H1 (cell line): ENCODE measurements at places on chromosomes 2 and 18. TPM values are rescaled to one million over a fixed set of nuclear protein-coding genes. Genes with fewer than 3 reads are reported as not detected.

CHST9 gene
- total RNA-seq = 24.3 and 25.3 TPM in 2 replicates

DNA sequence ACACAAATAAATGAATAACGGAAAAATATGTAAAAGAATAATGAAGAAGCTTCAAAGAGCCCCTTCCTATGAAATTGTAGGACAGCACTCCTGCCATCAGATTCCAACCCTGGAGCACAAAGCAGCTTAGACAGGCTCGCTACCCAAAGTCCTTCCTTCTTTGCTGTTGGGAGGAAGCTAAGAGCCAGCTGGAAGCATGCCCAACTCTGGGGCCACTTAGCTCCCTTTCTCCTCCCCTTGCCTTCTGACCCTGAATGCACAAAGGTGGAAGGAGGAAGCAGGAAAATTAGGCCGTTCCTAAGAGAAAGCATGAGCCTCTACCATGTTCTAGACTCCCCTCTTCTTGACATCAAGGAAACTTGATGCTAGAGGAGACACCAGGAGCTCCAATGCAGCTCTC lies 700.8 kb downstream of the RNF144A start:
- H3K4me1 ChIP-seq = no peaks in the 10 kb centered on the region
- H3K27ac ChIP-seq = no peak overlapping the region
- DNase-seq = no peak
- H3K36me3 ChIP-seq = no peaks in the 10 kb centered on the region
- H3K4me3 ChIP-seq = no peak overlapping the region
- H3K27me3 ChIP-seq = no peaks in the 10 kb centered on the region

DNA sequence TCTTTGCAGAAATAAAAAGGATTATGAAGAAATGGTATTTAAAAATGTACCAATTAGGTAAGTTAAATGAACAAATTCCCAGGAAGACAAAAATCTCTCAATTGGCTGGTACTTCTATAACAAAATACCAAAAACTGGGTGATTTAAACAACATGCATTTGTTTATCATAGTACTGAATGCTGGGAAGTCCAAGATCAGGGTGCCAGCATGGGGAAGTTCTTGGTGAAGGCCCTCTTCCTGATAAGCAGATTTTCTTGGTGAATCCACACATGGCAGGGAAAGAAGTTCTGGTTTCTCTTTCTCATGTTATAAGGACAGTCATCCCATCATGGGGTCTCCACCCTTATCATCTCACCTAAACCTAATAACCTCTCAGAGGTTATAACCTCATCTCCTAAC lies 271.6 kb upstream of the SETBP1 start:
- H3K4me3 ChIP-seq = no peak overlapping the region
- H3K4me1 ChIP-seq = no peaks in the 10 kb centered on the region
- no peak for DNase-seq
- H3K27ac ChIP-seq = no peak overlapping the region

GRCh38 chr2:130837175-130837810 lies 579 bp downstream of the ARHGEF4 start:
- H3K27ac ChIP-seq = no peak overlapping the region
- no peaks in the 10 kb centered on the region for H3K36me3 ChIP-seq
- no peak for DNase-seq

DNA sequence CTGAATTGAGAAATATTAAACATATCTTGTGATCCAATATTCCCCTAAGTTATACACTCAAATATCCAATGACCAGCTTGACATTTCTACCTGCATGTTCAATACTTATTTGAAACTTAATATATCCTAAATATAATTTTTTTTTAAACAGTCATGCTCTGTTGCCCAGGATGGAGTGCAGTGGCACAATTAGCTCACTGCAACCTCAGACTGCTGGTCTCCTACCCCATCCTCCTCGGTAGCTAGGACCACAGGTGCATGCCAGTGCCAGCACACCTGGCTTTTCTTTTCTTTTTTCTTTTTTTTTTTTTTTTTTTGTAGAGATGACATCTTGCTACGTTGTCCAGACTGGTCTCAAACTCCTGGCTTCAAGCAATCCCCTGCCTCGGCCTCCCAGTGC lies 4.2 kb downstream of the KYNU start:
- DNase-seq = no peak
- no peak overlapping the region for H3K27ac ChIP-seq
- no peaks in the 10 kb centered on the region for H3K36me3 ChIP-seq
- H3K4me1 ChIP-seq = no peaks in the 10 kb centered on the region

KCNG2 gene
- total RNA-seq = 0.19 TPM in 1 of 2 replicates, not detected in the other

DNA sequence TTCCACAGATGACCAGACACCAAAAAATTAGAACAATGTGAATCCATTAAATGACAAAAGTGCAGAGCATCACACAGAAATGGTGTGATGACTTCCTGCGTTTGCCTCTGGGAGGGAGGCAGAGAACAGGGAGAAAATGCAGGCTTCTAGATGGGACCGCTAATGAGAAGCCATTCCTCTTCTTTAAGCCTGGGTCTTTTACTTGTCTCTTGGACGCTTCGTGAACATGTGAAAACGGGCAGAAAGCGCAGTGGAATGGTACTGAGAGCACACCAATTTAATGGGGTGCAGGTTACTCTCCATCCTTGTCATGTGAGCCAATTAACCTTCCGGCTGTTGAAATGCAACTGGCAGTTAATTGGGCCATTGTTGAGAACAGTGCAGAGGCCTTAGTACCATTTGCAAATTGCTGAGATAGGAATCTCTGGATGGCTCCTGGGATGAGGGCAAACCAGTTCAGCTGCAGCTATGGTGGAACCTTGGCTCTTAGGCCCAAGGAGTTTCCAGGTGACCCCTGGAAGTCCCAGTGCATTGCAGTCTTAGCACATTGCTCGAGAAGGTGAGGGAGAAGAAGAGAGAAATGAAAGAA lies 210.4 kb upstream of the CXCR4 start:
- no peak overlapping the region for H3K27ac ChIP-seq
- no peaks in the 10 kb centered on the region for H3K36me3 ChIP-seq
- no peak for DNase-seq
- no peaks in the 10 kb centered on the region for H3K27me3 ChIP-seq

DNA sequence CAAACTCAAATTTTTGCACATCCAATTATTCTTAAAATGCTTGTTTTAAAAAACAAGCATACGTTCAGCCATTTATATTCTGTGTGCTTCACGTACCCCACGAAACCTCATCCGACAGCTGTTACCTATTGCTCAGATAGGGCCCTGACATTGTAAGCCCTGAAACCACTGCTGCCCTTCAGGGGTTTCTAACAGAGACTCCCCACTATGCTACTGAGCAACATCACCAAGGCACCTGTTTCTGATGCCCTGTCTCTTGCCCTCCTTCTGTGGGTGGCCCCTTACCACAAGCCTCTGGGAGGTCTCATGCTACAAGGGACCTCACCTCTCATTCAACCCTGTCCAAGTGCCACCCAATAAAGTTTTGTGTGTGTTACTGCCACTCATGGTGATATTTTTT lies 18.5 kb upstream of the CNGA3 start:
- H3K27ac ChIP-seq = no peak overlapping the region
- H3K4me3 ChIP-seq = no peak overlapping the region
- H3K27me3 ChIP-seq = peaks cover 2% of the 10 kb centered on the region; the same call in 1 of the 2 replicates
- no peak for DNase-seq

GRCh38 chr2:225429717-225430116 lies 30.2 kb downstream of the NYAP2 start:
- H3K27me3 ChIP-seq = no peaks in the 10 kb centered on the region
- no peak overlapping the region for H3K4me3 ChIP-seq
- DNase-seq = no peak
- H3K4me1 ChIP-seq = peaks cover 9% of the 10 kb centered on the region

GRCh38 chr2:150517951-150518680 lies 30.6 kb upstream of the RND3 start:
- H3K4me3 ChIP-seq = no peak overlapping the region
- DNase-seq = no peak
- no peaks in the 10 kb centered on the region for H3K27me3 ChIP-seq
- no peaks in the 10 kb centered on the region for H3K4me1 ChIP-seq
- H3K36me3 ChIP-seq = no peaks in the 10 kb centered on the region

- no peaks in the 10 kb centered on the region for H3K27me3 ChIP-seq
- peaks cover 6% of the 10 kb centered on the region for H3K4me1 ChIP-seq
- DNase-seq = no peak
- no peak overlapping the region for H3K27ac ChIP-seq
These were observed 138.7 kb downstream of the ALPK2 start for GRCh38 chr18:58490238-58490637.

CTAGE1 gene
- not detected in 2 replicates for total RNA-seq

DNA sequence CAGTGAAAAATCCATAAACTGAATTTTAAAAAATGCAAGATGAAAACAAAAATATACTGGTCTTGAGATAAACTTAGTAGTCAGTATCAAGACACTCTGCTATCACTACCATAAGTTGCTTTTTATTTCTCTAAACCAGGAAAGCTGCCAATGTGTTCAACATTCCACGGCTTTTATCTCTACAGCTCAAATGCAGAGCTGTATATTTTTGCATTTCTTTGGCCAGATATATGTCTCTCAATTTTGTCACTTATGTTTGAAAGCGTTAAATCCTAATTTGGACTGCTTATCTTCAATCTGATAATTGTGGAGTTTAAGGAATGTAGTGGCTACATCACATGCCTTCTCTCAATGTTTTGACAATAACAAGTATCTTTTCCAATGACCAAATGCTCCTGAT lies 609.5 kb downstream of the EPHA4 start:
- H3K27me3 ChIP-seq = no peaks in the 10 kb centered on the region
- no peaks in the 10 kb centered on the region for H3K4me1 ChIP-seq
- no peaks in the 10 kb centered on the region for H3K36me3 ChIP-seq

DNA sequence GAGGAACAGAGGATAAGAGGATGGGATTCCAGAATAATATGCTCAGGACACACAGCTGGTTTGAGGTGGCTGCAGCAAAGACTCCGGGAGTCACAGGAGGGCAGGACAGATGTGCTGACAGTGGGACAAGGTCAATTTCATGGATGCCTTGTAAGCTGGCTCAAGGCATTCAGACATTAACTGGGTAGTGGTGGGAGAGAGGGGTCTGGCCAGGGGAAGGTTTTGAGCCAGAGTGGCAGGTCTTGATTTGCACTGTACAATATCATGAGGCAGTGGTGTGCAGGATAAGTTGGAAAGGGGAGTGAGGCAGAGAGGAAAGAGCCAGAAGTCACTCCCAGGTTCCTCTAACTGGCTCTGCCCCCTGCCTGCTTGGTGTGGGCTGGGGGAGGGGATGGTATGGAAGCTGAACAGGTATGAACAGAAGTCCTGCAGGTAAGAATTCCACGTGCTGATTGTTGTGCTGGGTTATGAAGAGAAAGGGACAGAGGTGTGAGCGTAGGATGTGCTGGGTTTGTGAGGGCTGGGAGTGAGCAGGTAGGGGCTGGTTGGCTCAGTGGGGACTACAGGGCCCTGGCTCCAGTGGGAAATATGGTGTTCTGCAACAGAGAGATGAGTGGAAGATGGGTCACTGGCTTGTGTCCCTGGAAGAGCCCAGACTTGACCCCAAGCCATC lies 141.7 kb upstream of the COPS8 start:
- no peak overlapping the region for H3K4me3 ChIP-seq
- no peak for DNase-seq
- peaks cover under 1% of the 10 kb centered on the region; the same call in 1 of the 2 replicates for H3K4me1 ChIP-seq
- no peaks in the 10 kb centered on the region for H3K36me3 ChIP-seq

FAM237A gene
- not detected in 2 replicates for total RNA-seq

DNA sequence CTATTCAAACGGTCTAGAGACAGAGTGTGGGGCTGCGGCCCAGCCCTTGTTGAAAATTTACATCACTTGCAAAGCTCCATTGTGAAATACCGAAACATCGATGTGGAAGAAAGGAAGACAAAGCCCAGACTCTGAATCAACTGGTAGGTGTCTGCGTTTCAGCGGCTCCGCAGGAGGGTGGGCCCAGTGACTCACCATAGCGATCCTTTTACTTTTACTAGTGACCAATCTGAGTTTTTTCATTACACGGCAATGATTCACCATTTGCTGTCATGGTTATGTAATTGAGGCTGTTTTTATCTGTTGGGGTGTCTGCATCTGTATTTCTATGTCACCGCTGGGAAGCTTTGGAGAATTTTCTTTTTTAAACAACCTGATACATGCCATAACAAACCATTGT lies 66.6 kb upstream of the ODC1 start:
- no peak for DNase-seq
- no peaks in the 10 kb centered on the region for H3K4me1 ChIP-seq
- no peaks in the 10 kb centered on the region for H3K36me3 ChIP-seq

DNA sequence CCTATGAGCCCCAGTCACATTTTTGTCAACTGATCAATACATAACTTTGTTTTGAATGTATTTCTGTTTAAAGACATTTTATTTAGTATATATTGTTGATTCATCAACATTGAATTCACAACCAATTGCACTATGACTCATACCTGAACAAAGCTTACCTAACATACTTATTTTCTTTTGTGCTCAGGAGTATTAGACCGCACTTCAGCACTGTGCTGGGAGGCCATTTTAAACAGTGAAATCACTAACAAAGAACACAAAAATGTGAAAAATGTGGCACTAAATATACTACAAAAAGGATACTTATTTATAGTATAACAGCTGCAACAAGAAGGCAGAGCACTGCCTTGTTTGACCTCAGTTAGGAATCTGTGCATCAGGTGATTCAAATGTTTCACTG lies 12.4 kb upstream of the IFIH1 start:
- H3K4me3 ChIP-seq = no peak overlapping the region
- H3K4me1 ChIP-seq = no peaks in the 10 kb centered on the region
- no peak overlapping the region for H3K27ac ChIP-seq
- no peaks in the 10 kb centered on the region for H3K36me3 ChIP-seq

FMNL2 gene
- 45.1 and 45.9 TPM in 2 replicates for total RNA-seq

KATNAL2 gene
- 8.8 and 15.2 TPM in 2 replicates for total RNA-seq

DNA sequence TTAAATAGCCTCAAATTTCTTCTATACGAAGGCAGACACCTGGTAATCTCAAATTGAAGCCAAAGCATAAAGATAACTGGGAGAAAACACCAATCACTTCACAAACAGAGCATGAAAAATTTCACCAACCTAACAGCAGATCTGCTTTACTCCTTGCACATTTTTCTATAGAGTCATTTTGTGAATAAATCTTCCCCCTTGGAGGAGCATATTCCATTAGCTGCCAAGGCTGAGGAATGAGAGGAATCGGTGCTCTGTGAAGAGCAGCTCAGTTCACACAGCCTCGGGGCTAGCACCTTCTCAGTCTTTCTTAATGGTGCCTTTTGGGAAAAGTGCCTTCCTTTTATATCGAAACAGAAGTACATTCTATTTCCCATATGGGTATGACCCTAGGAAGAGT lies 1313.7 kb upstream of the NRXN1 start:
- no peak overlapping the region for H3K4me3 ChIP-seq
- H3K27ac ChIP-seq = no peak overlapping the region
- H3K27me3 ChIP-seq = no peaks in the 10 kb centered on the region
- no peak for DNase-seq
- peaks cover 10% of the 10 kb centered on the region for H3K4me1 ChIP-seq
- H3K36me3 ChIP-seq = no peaks in the 10 kb centered on the region

AGBL5 gene
- 45.4 and 51.0 TPM in 2 replicates for total RNA-seq

DNA sequence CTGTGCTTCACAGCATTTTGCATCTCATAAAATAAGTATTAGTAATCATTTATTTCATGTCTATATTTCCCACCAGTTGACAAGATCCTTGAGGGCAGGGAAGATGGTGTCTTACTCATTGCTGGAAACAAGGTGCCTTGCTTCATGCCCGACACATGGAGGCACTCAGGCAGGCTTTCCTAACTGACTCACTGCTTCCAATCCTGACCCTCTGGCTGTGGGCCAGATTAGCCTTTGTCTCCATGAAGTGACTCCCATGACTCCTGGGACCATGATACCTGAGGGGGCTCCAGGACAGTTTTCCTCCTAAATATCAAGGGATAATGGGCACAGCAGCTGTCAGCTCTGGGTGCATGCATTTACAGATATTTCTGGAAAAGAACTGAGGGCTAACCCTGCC lies 275.1 kb downstream of the AGPS start:
- H3K27me3 ChIP-seq = peaks cover 42% of the 10 kb centered on the region; the same call in 1 of the 2 replicates
- no peaks in the 10 kb centered on the region; the same call in 1 of the 2 replicates for H3K4me1 ChIP-seq
- no peaks in the 10 kb centered on the region for H3K36me3 ChIP-seq
- DNase-seq = no peak

GRCh38 chr2:16118611-16119590 lies 178.6 kb downstream of the MYCN start:
- H3K4me1 ChIP-seq = peaks cover 5% of the 10 kb centered on the region
- H3K4me3 ChIP-seq = no peak overlapping the region
- DNase-seq = no peak
- H3K27me3 ChIP-seq = no peaks in the 10 kb centered on the region
